ENCODE measurements at places on chromosomes 3 and 15.

DNA sequence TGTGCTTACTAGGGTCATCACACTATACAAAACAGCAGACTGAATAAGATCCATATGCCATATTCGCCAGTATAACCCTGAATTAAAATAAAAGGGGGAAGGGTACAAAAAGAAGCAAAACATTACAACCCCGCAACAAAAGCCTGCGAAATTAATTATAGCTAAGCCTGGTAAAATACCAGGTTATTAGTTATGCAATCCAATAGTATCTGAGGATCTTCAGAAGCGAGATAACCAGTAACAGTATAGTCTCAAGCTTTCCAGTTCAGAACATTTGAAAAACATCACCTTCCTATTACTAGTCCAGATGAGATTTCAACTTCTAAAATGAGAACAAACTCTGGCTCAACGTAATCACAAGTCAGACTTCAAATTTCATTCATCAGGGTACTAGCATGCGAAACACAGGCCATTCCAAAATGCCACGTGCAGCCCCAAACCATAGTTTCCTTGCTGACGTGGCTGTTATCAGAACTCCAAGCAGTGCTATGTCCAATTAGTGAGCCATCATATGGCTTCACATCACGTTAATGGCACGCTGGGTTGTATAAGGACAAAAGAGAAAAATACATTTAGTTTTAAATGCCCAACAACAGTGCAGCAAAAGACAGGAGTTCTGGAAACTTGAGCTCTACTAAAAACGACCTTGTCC, 1.1 kb downstream of the SSR3 start:
- peak; percentile 81 for DNase-seq

- DNase-seq = no peak
Observed at GRCh38 chr3:120161902-120162301, 67.7 kb upstream of the GSK3B start.

DNA sequence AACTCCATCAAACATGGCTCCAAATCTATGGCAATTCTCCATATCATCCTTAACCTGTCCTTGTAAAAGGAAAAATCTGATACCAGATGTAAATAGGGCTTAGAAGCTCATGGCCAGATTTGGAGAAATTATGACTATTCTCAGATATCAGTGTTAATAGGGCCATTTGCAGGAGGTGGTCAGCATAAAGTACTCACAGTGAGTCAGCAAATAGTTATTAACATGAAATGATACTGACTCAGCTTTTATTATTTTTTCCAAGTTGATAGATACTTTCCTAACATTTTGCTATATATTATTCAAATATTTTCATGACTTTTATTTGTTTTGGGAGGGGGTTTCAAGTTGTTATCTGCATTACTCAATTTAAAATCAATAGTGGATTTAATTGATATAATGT, 255.8 kb downstream of the MFSD1 start:
- peak; percentile 15 for DNase-seq

- DNase-seq = no peak
Observed at GRCh38 chr3:127374086-127375010, 86.5 kb upstream of the PRR20G start.

DNA sequence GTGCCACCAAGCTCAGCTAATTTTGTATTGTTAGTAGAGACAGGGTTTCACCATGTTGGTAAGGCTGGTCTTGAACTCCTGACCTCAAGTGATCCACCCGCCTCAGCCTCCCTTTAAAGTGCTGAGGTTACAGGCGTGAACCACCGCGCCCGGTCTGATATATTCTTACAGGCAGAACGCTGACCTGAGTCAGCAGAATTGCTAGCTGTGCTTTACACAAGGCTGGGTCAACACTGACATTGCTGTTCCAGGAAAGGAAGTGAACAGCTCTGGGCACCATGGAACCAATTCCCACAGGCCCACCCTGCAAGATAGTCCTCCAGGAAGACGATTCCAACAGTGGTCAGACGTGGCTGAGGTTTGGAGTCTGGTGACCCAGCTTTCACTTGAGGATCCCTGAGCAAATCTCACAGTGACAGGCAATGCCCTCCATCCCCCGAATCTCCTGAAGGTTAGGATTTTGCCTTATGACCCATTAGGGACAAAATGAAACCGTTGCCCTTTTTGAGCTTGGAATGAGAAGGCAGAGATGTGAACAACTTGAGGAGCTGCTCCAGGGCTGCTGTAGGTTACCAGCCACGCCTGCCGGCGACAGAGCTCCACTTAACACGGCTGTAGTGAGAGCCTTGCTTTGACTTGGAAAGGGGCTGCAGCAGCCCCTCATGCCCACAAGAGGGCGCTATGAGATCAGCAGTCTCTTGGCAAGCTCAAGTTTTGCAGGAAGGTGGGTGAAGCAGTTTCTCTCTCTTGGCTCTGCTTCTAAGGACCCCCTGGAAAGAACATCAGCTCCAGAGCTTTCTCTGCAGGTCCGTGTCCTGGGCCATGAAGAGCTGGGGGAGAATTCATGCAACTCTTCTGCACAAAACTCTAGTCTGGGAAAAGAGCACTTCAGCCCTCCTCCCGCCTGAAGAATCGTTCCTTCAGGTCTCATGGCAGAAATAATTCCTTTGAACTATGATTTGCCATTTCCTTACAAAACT, 74.1 kb downstream of the SENP2 start:
- DNase-seq = peak; percentile 84

DNA sequence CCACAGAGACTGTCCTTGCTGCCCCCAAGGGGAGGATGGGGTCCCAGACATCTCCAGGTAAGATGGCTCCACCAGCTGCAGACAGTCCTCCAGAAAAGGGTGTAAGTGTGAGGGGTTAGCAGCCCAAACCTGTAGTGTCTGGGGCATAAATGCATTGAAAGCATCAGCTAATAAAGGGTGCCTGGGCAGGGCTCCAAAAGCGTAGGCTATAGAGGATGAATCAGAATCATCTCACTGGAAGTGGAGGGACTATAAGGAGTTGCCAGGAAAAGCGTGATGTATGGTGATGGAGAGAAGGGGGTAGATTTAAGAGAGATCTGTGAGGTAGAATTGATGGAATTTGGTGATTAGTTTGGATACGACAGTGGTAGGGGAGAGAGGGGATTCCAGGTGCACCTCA, 79.9 kb upstream of the ONECUT1 start:
- no peak for DNase-seq

DNA sequence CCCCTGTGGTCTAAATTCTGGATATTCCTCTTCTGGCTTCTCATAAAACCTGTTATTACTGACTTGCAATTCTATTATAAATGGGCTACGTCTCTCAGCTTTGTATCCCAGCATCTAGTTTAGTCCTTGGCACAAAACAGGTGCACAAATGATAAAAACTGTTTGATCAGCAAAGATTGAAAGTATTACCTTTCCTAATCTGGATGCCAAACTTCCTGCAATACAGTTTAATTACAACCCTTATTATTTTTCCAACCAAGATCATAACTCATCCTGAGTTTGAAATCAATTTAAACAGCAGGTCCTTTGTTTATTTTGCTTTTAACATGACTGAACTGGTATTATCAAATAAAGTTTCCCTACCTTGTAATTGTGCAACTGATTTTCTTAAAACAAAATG, 132.6 kb downstream of the ATP1B3 start:
- DNase-seq = no peak

- DNase-seq = no peak
Observed at GRCh38 chr3:191417457-191417729, 43.6 kb upstream of the PYDC2 start.

Data from fibroblast of skin of scalp (primary cell).